Heart right ventricle (tissue), 16 donors: ENCODE measurements at places on chromosomes 12 and 14. TPM values are rescaled to one million over a fixed set of nuclear protein-coding genes. Genes with fewer than 3 reads are reported as not detected.

The ETNK1 gene
- total RNA-seq = 16.3 TPM

GRCh38 chr14:95483309-95484165 is 32.9 kb downstream of the SYNE3 start:
- peak; percentile 74 for DNase-seq

The PLCZ1 gene
- total RNA-seq = 0.88 TPM

- DNase-seq = no peak
Observed at GRCh38 chr12:53579545-53579955, 46.6 kb downstream of the ATF7 start.

DNA sequence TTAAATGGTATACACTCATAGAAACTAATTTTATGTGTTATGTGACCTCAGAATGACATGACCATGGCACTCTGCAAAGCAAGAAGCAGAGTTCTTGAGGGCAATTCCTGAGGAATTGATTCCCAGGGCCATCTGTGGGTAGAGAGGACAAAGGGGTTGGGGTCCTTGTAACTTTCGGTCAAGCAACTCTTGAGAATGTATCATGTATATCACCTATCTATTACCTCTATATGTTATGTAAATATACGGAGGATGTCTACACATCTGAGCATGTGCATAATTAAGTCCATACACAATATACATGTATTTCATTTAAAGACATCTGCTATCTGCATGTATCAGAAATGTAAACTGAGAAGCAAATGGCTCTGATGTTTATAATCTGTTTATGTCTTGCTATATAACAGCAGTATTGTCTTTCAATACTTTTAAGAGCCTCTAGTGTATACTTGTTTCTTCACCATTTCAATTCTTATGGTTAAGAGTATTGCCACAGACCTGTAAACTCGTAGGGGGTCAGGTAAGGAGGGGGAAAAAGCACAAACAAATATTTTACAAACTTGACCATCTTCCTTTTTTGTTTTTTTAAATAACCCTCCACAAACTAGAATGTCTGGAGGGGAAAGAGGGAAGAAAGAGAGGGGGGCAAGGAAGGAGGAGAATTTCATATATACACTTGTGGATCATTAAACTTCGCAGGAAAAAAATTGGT is 4.5 kb downstream of the FOXA1 start:
- no peak for DNase-seq

The BEGAIN gene
- total RNA-seq = 1.3 TPM

DNA sequence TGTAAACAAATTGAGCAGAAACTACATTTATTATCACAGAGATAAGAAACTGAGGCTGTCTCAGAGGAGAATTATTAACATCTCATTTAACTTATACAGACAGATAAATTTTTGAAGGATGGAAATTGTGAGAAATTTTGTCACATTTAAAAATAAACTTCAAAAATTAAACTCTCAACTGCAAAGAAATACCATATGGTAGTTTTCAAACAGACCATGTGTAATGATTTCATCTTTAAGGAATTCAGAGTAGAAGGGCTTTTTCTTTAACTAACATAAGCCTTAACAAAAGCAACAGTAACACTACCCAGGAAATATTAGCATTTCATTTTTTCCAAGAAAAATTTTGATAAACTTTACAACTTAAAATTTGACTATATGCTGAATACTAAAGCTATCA is 26.6 kb downstream of the NUP37 start:
- DNase-seq = no peak

DNA sequence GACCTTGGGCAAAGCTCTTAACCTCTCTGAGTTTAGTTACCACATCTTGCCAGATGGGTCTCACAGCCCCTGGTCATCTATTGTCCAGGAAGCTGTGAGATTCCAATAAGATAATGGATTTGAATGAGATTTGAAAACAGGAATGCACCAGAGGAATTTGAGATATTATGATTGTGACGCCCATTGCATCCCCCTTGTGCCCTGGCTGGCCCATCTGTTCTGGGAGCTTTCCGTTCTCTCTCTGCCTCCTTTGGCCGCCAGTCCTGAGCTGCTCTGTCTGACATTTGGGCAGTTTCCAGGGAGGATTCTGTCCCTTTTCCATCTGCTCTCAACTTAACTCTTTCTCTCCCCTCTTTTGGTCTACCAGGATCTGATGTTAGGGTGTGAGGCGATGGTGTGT is 24.6 kb downstream of the SRRM4 start:
- no peak for DNase-seq

The C3AR1 gene
- total RNA-seq = 3.6 TPM

DNA sequence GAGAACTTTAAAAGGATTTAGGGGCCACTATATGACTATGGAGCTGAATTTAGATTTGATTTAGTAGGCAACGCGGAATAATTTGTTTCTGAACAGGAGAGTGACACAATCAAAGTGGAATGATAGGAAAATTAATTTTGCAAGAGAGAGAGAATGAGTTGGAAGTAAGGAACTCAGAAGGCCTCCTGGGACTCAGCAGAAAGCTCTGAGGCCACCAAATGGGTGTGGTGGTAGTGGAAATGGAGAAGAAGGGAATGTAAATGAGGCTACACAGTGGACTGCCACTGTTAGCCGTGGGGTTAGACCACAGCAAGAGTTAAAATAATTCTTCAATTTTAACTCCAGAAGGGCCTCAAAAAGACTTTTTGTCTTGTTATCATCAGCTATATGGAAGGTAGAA is 102.7 kb downstream of the LRRK2 start:
- DNase-seq = no peak

- DNase-seq = no peak
Observed at GRCh38 chr12:52267699-52268098, 6.7 kb upstream of the KRT86 start.

The CCDC197 gene
- total RNA-seq = 0.75 TPM

The IAPP gene
- not detected for total RNA-seq

DNA sequence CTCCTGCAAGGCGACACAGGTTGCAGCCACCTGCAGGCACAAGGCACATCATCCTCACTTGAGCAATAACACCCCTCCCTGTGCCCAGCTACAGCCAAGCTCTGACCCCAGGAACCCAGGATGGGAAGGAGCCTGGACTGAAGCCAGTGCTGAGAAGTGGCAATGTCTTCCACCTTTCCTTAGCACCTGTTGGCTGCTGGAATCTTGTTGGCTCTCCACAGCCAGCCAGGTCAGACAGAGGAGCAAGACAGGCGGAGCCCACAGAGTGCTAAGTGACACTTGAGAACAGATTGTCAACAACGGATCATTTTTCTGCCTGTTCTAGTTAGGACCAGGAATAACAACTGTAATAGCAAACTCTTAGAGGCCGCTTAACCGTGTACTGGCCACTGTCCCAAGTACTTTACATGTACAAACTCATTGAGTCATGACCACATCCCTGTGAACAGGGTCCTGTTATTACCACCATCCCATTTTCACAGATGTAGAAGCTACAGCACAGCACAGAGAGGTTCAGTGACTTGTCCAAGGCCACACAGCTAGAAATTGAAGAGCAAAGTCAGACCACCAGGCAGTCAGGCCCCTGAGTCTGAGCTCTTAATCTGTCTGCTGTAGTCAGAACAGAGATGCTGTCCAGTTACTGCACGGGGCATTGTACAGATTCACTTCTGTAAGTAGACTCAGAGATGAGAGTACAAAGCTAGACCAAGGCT is 45.6 kb downstream of the RNFT2 start:
- no peak for DNase-seq

- DNase-seq = no peak
Observed at GRCh38 chr12:106051853-106052531, 86.8 kb downstream of the NUAK1 start.

DNA sequence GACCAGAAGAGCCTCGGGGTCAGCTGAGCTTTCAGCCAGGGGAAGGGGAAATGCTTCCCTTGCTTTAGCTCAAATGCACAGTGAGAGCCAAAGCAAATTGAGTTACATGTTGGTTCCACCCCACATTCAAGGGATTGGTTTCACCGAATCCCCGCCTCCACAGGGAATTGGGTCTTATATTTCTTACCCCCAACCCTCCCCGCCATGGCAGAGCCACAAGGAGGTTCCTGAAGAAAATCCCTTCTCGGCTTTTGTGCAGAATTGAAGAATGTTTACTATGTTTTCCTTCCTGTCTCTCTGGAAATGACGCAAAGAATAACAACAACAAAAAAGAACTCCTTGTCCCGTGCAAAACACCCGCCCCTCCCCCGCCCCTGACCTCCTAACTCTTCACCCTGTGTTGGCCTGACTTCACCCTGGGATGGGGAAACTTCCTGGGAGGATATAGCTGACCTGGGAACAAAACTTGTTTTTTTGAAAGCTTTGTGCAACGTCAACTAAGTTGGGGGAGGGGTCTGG is 21.9 kb upstream of the CIPC start:
- DNase-seq = peak; percentile 89

DNA sequence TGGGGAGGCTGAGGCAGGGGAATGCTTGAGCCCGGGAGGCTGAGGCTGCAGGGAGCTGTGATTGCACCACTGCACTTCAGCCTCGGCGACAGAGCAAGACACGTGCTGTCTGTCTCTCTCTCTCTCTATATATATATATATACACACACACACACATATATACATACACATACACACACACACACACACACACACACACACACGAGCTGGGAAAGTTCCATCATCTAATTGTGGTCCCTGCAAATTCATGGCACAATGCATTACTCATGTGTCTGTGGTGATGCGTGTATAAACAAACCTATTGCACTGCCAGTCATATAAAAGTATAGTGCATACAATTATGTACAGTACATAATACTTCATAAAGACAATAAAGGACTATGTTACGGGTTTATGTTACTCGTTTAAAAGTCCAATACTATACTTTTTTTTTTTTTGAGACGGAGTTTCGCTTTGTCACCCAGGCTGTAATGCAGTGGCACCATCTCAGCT is 36.6 kb downstream of the WDR89 start:
- DNase-seq = no peak

- DNase-seq = peak; percentile 91
Observed at GRCh38 chr14:54652188-54652587, 85.3 kb downstream of the SAMD4A start.

The CMA1 gene
- not detected for total RNA-seq

DNA sequence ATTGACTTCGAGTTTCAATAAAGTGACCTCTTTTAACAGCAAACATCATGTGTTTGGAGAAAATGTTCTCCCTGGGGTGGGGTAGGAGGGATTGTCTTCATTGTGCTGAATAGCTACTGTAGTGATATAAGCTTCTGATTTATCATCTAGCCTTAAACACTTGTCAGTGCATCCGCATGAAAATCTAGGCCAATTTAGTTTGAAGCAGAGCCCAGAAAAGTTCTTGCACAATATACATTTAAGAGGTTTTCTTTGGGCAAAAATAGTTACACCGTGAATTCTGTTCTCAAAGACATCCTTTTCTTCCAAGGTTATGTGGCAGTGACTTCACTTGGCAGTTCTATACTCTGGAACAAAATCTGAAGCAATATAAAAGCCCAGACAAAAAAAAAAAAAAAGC is 136.0 kb upstream of the IFNG-AS1 start:
- DNase-seq = no peak

DNA sequence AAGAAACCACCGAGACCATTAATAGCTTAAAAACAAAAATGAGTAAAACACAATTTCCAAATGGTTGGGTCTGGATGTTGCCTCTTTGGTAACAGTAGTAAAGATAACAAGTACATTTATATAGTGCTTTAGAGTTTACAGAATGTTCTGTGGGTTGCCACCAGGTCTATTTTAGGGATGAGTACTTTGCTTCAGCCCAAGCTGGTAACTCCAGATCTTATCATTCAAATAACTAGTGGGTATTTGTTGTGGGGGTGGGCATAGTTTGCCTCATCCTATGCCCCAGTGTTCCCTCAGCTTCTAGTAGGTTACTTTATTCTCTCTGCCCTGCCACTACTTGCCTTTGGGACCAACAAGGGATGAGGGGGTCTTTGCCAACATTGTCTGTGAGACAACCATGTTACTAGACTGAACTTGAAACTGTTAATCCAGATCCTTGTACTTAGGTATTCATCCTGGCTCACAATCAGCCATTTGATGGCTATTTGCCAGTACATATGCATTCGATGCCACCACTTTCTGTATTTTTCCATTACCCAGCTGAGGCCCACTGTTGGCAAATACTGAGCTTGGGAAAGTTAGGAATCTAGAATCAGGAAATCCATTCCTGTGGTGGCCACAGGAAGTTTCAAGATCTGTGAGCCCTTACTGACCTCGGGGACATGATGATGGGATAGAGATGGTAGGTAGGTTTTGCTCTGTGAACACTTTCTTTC is 17.6 kb upstream of the AKAP6 start:
- DNase-seq = no peak

DNA sequence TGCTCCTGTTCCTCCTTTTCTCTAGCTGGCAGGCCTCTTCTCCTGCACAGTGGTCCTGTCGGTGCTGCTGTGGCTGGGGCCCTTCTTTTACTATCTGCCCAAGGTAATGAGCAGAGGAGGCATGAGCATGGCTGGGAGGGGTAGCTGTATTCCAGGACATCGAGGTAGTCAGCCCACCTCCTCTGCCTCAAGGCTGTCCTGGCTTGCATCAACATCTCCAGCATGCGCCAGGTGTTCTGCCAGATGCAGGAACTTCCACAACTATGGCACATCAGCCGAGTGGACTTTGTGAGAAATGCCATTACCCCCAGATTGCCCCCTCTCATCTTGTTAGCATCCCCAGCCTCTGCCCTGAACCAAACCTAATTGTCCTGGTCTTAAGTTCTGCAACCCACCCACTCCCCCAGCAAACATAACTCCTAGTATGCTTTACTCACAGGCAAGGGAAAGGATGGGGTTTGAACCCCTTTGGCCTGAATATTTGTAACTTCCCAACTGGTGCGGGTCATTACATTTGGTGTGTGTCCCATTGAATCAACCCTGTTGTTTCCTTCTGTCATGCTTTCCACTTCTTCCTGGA is 9.1 kb downstream of the B4GALNT1 start:
- DNase-seq = no peak

- no peak for DNase-seq
Observed at GRCh38 chr14:66085224-66085623, 400.9 kb upstream of the CCDC196 start.

GRCh38 chr12:3680919-3681594 is 71.9 kb downstream of the CRACR2A start:
- DNase-seq = peak; percentile 57

The JAG2 gene
- total RNA-seq = 21.4 TPM

The CLEC6A gene
- not detected for total RNA-seq

GRCh38 chr14:70808416-70809224 is 693 bp downstream of the MAP3K9 start:
- no peak for DNase-seq

DNA sequence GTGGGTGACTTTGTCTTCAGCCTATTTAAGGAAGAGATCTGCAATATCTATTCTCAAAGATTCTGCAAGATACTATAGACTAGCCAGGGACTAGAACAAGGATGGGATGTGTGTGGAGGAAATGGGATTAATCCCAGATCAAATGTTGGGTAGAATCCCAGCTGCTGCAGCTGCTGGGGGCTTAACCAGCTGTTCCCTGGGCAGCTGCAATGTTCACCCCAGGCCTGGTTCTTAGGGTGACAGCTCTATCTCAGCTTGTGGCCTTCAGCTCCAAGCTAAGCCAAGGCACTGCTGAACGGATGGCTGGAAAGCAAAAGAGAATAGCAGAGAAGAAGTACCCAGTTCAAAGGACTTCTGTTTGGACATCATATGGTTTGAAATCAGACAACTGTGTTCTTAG is 10.0 kb upstream of the RHEBL1 start:
- DNase-seq = no peak
